ENCODE measurements at places on chromosomes 16 and 17.

DNA sequence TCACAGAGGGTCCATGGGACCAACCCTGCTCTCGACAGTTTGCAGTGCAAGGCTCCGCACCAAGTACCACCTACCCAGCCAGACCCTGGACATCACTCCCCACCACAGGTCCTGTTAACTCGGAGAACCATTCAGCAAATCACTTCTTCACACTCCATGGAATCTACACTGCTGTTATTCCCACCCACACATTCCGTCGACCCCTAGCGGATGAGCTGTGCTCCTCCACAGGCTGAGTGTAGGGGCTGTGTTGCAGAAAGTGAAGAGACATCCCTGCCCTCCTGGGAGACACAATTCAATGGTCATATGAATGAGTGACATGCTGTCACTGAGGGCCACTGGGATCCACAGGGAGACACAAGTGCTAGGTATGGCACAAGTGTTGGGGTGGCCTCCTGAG is 27.5 kb downstream of the MPG start:
- no peak for DNase-seq

GRCh38 chr17:21524211-21524591 is 148.0 kb downstream of the KCNJ12 start:
- DNase-seq: no peak

GRCh38 chr17:40022961-40023541 is 7.8 kb downstream of the CSF3 start:
- no peak for DNase-seq

GRCh38 chr17:78225088-78225865 is 6.2 kb upstream of the TMEM235 start:
- DNase-seq: no peak

DNA sequence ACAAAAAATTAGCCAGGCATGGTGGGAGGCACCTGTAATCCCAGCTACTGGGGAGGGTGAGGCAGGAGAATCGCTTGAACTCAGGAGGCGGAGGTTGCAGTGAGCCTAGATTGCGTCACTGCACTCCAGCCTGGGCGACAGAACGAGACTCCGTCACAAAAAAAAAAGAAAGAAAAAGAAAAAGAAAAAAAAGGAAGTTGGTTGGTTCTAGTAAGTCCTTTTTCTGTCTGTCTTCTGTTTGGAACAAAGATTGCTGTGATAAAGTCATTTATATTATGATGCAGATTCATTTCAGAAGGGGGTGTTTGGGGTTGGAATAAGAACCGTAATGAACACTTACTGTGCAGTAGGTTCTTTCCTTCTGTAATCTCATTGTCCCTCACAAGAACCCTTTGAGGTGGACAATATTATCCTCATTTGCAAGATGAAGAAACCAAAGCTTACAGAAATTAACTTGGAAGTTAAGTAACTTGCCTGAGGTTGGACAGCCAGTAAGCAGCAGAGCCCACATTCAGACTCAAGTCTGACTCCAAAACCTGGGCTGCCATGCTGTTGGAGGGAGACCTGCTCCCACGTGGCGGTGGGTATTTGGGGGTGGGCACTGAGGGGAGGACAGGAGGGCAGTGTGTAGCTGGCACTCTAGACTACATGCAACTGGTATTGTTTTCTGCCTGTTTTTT is 10.3 kb downstream of the MINK1 start:
- DNase-seq: no peak

- no peak for DNase-seq
Measured at GRCh38 chr16:5607169-5607568, 509.6 kb upstream of the EEF2KMT start.

GRCh38 chr16:56305956-56306565 is 114.8 kb downstream of the GNAO1 start:
- DNase-seq: no peak

DNA sequence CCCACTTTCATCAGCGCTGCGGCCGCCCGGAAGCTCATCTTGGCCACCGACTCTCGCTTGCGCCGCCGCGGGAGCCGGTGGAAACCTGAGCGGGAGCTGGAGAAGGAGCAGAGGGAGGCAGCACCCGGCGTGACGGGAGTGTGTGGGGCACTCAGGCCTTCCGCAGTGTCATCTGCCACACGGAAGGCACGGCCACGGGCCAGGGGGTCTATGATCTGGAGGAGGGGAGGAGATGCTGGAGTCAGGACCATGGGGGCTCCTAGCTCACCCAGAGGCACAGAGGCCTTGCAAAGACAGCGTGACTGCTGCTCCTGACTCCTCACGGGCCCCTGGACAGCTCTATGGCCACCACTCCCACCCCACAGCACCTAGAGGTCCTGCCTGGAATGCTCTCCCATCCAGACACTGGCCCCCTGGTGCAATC is 9.4 kb downstream of the SNRNP25 start:
- no peak for DNase-seq

- no peak for DNase-seq
Measured at GRCh38 chr17:76138234-76138895, 2.7 kb downstream of the FOXJ1 start.

DNA sequence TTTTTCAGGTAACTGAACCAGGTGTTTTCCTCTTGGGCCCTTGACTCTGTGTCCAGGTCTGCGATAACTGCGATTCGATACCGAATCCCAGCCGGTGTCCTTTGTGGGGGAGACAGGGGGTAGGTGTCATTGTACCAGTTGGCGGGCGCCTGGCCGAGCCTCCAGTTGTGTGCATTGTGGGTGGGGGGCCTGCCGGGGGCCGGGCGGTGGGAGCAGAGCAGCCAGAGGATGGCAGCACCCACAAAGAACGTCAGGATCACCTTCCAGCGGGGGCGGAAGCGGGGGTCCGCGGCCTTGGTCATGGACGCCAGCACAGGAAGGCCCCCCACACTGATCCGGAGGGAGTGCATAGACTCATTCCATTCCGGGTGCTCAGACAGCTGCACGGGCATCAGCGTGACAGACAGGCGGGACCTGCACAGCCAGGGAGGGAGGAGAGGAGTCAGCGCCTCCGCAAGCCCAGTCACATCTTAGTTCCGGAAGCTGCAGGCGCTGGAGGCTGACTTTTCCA is 12.3 kb downstream of the CANT1 start:
- DNase-seq: no peak

- peak; percentile 69 for DNase-seq
Measured at GRCh38 chr17:51166198-51166986, at the start of gene NME2. TSS of gene NME2 (plus strand) at chr17:51166411. CDS start at chr17:51166831, 420 bp downstream.

DNA sequence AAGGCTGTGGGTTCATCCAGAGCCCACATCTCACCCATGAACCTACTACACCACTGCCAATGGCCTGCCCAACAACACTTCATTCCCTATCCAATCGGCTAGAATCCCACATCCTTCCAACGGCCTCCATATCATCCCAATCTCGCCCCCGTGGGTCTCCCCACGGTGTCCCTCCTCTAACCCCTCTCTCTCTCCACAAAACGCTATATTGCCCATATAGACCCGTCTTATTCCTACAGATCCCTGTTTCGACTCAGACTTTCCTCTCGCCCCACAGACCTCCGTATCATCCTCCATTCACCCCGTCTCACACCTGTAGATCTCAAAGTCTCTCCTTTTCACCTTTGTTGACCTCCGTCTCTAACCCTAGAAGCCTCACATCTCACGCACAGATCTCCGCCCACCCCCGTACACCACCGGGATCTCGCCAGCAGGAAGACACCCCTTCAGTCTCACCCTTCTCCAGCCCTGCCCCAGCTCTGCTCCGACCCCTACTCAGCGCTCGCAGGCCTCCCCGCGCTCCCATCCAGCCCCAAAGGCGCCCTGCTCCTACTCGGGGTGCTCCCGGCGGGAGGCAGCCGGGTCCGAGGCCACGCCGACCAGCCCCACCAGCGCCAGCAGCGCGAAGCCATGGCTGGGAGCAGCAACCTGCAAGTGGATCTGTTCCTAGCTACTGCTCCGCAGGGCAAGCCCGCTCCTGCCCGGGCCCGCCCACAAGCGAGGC is at the start of gene FDXR:
Gene FDXR (minus strand): TSS at position 682 of the 724 bp plus-strand sequence. CDS start 50 bp downstream, at position 632.
- no peak for DNase-seq

DNA sequence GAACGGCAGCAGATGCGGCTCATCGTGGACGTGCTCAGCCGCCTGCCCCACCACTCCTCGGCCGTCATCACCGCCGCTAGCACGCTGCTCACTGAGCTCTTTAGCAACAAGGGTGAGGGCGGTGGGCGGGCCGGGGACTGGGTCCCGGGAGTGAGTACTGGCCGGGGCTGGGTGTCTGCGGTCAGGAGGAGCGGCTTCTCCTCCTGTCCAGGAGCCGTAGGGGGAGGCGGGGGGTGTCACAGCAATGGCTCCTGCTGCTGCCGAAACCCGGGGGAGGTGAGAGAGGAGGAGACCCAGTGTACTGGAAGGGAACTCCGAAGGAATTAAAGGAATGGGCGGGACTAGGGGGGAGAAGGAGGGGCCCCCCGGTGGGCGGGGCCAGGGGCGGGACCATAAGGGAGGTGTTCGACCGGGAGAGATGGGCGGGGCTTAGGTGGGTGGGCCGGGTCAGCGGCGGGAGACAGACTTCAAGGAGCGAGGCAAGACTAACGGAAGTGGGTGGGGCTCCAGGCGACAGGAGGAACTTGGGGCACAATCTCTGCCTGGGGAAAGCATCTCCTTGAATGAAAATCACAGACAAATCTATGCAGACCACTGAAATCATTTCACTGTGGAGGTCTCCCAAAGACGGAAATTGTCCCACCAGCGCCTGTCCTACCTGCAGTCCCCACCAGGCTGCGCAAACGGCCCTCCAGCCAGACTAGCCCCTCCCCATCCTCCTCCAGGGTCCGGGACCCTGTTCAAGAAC is 2.4 kb downstream of the NAGS start:
- DNase-seq: peak; percentile 94

GRCh38 chr17:52524096-52524637 is 365.7 kb upstream of the CA10 start:
- no peak for DNase-seq

DNA sequence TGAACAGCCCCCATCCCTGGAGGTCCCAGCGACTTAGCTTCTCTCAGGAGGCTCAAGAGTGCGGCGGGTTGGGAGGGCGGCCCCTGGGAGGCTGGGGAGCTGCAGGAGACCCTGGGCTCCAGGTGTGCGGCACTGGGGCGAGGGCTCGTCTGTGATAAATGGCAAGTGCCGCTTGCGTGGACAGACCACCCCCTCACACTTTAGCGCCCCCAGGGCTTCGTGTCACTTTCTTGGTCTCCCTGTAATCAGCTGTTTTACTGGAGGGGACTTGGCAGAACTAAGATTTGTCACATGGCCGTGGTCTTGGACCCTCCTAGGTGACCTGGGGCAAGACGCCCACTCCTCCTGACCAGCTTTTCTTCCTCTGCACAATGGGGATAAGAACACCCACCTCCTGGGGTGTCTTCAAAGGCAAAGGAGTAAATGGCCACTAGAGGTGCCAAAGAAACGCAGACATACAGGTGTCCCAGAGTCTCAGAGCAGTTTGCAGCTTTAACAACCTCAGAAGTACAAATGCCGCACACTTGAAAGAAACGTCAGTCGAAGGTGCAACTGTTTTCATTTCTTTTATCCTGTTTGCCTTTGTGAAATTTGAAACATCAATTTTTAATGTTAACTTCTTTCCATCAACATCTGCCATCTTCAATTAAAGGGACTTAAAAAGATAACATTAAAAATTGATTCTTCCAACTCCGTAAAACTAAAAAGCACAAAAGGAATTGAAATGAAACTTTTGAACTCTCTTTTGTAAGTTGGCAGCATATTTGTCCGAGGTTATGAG is 946 bp downstream of the OSGIN1 start:
- DNase-seq: peak; percentile 67

DNA sequence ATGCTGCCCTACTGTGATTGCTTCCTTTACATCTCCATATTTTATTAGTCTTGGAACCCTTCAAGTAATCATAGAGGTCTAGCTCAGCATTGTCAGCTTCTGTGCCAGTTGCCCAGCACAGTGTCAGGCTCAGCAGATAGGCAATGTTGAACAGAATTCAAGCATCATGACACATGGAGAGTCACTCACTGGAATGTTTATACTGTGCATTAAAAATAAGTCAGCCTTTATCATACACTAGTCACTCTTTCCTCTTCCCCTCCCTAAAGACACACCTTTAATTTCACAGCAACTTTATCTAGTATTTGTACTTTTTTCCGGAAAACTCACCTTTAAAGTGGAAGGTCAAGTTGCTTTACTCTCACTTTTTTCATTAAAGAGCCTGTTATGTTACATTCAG is 253.8 kb upstream of the CDH11 start:
- DNase-seq: no peak

GRCh38 chr16:51818342-51818944 is 667.4 kb upstream of the SALL1 start:
- no peak for DNase-seq

GRCh38 chr17:77423589-77424451 is 283.1 kb downstream of the SEC14L1 start:
- no peak for DNase-seq

GRCh38 chr17:2090804-2091534 is 36.1 kb downstream of the HIC1 start:
- no peak for DNase-seq

DNA sequence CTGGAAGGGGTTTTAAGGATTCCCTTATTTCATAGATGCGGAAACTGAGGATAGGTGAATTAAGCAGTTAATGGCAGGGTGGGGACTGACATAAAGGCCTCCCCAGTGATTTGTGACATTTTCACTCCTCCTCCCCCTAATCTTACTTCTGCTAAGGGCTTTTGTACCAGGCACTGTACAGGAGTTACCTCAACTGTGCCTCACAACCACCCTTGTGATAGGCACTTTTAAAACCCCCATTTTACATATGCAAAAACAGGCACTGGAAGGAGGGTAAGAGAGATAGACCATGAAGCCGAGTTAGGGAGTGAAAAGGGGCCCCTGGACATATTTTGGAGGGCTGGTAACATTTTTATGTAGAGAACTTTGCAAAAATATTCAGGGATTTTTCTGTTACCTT is 862 bp upstream of the GDE1 start:
- no peak for DNase-seq

DNA sequence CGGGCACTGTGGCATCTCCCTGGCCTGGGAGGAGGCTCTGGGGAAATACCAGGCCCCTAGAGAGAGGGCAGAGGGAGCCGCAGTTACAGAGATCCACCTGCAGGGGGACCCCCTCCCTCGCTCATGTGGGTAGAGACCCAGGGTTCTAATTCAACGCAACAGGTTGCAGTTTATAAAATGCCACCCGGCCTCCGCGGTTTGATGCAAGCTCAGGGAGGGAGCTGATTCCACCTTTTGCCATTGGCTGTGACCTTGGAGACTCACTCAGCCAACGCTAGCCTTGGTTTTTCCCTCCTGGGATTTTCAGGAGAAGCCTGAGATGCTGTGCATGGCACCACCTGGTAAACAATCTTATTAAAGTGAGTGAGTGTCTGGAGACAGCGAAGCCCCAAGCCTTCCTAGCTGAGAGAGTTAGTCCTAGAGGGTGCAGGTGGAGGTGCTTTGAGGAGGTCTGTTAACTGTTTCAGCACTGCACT is 12.1 kb downstream of the TTLL6 start:
- DNase-seq: peak; percentile 49

Data from hematopoietic multipotent progenitor cell (in vitro differentiated cells).